ENCODE measurements at places on chromosomes 7 and 10.

GRCh38 chr10:43820663-43821062 lies 172.0 kb upstream of the ZNF32 start:
- DNase-seq: no peak

GRCh38 chr10:88037623-88038022 lies 174.2 kb downstream of the PTEN start:
- no peak for DNase-seq

GRCh38 chr7:55425141-55425752 lies 60.1 kb downstream of the LANCL2 start:
- no peak for DNase-seq

GRCh38 chr7:97226541-97226940 lies 109.0 kb downstream of the SDHAF3 start:
- no peak for DNase-seq

DNA sequence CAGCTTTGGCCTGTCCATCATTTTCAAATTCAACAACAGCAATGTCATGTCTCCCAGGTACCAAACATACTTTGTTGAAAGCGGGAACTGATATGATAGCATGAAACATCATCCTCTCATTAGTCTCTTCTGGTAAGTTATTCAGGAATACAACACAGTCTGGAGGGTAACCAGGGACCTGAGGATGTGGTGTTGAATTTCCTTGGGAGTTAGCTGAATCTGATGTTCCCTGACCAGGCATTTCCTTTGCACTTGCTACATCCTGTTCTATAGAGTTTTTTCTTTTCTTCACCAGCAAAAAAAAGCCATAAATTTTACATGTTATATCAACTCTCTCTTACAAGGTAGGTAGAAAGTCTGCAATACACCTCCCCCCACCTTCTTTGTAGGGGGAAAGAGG lies 97.8 kb upstream of the AFAP1L2 start:
- no peak for DNase-seq

GRCh38 chr7:130365511-130366441 lies 14.5 kb upstream of the CPA1 start:
- DNase-seq: peak; percentile 97

DNA sequence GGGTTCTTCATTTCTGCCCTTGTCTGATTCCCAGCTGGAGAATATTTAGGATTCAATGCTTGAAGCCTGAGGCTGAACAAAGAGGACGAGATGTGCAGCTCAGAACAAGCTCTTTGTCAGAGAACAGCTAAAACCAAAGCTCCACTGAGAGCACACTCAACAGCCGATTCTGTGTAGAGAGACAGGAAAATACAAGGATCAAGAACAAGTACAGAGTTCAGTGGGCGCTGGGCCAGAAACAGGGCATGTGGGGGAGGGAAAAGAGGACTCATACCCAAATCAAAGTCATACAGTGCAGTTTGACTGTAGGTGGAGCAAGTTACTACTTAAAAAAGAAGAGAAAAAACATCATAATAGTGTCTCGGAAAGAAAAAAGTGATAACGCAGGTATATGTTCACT lies at the start of gene AGMO:
Gene AGMO, minus strand, starts transcription at position 181 of the 400 bp plus-strand sequence.
- DNase-seq: no peak

DNA sequence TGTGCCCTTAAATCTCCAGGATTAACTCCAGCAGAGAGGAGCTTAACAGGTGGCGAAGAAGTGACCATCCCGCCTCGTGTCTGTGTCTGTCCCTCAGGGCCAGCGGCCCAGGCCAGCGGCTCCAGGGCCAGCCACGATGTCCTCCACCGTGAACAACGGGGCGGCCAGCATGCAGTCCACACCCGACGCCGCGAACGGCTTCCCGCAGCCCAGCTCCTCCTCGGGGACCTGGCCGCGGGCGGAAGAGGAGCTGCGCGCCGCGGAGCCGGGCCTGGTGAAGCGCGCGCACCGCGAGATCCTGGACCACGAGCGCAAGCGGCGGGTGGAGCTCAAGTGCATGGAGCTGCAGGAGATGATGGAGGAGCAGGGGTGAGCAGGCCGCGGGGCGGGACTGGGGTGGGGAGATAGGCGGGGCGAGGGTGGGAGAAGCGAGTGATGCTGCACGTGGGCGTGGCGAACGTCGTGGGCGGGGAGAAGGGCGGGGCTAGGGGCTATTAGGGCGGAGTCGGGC lies 33.3 kb downstream of the SRRM3 start:
- DNase-seq: peak; percentile 21

DNA sequence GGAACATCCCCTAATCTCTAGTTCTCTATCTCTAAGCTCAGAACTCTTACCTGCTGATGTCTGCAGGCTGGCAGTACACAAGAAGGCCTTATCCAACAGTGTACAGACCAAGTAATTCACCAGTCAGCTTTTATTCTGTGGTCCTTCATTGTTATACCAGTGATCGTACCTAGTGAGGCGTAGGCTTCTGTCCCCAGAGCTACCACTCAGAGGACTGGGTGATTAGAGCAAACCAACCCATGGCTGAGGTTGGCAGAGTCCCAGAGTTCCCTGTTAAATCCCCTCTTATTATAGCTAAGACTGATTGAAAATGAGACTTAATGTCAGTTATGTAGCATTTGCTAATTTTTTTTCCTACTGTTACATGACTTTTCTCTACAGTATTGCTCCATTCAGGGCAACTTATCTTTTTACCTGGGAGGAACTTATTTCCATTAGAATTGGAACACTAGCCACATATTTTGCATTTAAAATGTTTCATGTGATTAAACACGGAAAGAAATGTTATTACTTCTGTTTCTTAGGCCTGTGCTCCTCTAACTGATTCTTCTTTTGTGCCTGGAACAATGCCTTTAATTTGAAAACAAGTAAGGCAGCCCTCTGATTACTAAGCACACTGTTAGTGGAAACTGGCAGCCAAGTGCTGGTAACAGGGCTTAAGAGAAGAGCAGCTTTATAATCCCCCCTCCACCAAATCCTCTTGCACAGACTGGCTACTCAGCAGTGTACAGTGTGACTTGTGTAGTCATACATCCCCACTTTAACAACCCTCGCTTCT lies 127.2 kb downstream of the LRRC4 start:
- no peak for DNase-seq

DNA sequence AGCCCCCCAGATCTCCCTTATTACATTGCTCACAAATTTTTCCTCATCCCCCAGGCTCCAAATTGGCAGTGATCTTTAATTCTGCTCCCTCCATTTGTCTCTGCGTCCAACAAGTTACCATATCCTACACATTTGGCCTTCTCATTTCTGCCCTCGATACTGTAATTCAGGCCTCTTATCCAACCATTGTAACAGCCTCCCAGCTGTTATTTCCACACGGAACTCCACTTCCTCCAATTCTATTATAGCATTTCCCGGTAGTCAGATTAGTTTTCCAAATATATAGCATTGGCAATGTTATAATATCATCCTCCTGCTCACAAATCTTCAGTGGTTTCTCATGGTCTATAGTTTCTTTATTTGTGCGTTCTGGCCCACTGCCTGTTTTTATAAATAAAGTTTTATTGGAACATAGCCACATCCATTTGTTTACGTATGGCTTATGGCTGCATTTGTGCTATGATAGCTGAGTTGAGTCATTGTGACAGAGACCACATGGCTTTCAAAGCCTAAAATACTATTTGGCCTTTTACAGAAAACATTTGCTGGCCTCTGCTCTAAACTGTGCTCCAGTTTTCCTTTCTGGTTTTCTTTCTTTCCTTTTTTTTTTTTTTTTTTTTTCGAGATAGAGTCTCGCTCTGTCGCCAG lies 126.5 kb upstream of the ZNF438 start:
- no peak for DNase-seq

DNA sequence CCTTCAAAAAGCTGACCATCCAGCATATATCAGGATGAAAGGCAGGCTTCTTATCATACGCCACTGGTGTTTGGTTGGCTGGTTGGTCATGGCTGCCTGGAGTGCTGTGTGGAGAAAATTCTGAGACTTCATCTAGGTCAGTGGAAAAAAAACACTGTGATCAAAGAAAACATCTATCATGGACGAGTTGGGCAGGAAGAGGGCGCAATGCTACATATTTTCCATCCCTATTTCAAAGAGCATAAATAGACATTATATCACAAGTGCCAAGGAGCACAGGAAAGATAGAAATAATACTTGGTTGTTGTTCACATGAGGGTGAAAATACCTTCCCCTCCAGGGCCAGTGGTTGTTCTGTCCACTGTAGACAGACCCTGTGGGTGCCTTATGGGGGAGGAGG lies 128.4 kb upstream of the PLPP4 start:
- no peak for DNase-seq

- no peak for DNase-seq
These were observed 2.0 kb downstream of the MYO1G start for GRCh38 chr7:44976746-44977196.

DNA sequence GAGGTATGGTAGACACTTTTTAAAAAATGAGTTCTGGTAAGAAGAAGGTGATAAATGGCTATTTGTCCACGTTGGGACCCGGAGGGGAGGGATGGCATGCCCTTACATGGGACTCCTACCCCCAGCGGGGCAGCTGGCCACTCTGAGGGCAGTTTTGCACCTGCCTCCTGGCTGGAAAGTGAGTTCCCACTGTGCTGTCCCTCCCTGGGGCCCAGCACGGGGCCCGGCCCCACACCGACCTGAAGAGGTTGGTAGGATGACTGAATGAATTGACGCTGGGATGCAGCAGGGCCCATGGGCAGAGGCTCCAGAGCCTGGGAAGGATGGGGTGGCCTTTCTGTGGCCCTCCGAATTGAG lies 601 bp upstream of the AEBP1 start:
- DNase-seq: no peak

- DNase-seq: no peak
These were observed 176.4 kb downstream of the TAX1BP1 start for GRCh38 chr7:27916372-27916771.

DNA sequence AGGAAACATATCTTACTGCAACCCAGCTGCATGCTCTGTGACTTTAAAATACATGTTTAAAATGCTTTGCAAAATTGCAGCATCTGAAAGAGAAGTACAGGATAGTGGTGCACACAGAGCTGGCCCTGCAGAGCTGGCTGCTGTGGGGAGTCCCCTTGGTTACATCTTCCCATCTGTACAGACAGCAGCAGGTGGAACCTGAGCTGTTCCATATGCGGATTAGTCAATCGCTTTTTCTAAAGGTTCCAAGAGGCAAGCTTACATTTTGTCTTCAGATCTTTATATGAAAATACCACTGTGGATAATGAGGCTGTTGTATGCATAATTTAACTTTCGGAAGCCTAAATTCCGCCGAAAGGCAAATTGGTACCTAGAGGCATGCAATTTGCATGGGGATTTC lies 444.1 kb downstream of the NRG3 start:
- no peak for DNase-seq

- DNase-seq: no peak
These were observed 183.4 kb downstream of the EMX2 start for GRCh38 chr10:117725993-117726392.

- no peak for DNase-seq
These were observed 224.6 kb upstream of the NRP1 start for GRCh38 chr10:33559105-33559504.

DNA sequence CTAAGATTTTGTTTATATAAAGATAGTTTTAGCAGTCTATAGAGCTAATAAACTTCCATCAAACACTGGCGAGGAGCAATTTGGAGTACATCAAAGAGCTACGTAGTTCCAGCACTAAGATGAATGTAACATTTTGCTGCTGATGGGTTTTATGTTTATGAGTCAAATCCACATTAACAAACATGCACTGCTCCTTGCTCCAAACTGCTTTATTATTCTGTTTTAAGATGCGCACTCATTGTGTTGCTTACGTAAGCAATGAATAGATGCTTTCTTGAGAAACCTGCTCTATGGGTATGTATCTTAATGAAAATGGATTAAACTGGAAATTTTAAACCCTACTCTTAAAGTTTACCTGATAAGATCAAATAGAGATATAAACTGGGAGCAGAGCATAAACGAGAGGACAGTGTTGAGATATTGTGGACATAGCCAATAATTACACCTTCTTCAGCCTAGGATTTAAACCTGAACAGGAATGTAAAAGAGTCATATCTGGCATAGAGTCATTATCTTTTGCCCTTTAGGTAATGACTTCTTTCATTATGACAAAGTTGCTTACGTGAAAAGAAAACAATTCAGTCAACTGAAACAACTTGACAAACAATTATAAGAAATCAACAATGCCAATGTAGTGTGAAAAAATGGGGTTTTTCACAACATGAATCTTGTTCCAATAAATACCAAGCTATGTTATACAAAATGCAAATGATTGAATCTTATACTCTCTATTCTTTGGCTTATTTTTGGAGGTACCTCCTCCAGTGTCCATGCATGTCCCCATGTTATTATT lies 153.5 kb upstream of the MTPN start:
- DNase-seq: no peak

GRCh38 chr10:104483582-104483981 lies 129.9 kb downstream of the CFAP58 start:
- DNase-seq: no peak

DNA sequence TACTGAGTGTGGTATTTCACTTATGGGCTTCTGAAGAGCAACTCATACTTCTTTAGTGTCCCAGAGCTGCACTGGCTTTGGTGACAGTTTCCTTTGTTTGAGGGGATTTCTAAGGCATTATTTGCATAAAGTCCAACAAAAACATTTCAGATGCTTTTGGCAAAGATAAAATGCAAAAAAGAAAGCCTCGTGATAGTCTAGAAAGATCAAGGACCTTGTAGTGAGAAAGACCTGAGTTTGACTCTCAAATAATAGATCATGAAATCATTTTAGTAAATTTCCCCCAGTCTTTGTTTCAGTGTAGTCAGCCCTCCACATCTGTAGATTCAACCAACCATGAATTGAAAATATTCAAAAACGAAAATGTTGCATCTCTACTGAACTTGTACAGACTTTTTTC lies 107.4 kb downstream of the EEPD1 start:
- DNase-seq: no peak

GRCh38 chr7:157771-158625 lies 34.4 kb upstream of the FAM20C start:
- DNase-seq: no peak

- DNase-seq: no peak
These were observed 5.1 kb downstream of the STK32C start for GRCh38 chr10:132302421-132303310.

GRCh38 chr7:148717266-148717793 lies 18.6 kb downstream of the CUL1 start:
- DNase-seq: no peak

GRCh38 chr7:343227-343822 lies 53.4 kb downstream of the FOXL3 start:
- DNase-seq: no peak

DNA sequence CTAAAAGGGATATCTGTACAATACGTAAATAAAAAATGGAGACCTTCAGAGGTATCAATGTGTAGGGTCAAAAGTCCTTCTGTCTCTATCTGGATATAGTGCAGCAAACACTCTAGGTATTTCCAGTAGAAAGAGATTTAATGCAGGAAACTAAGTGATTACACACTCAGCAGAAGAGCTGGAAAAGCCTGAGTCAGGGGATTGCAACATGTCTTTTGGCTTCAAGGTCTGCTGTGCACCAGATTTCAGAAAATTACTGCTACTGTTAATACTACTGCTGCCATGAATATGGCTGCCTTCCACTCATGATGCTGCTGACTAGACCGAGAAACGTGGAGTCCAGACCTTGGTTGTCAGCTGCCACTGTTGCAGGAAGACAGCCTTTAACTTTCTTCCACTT lies 94.9 kb upstream of the DLX6 start:
- DNase-seq: no peak
